Activated CD4-positive, alpha-beta memory T cell treated with anti-CD3 and anti-CD28 coated beads, Interleukin-2, amount 10 ng/mL, durations not matched to agents 7 days and 5 days (primary cell): ENCODE measurements at places on chromosomes 6 and 20. TPM values are rescaled to one million over a fixed set of nuclear protein-coding genes. Genes with fewer than 3 reads are reported as not detected.

DNA sequence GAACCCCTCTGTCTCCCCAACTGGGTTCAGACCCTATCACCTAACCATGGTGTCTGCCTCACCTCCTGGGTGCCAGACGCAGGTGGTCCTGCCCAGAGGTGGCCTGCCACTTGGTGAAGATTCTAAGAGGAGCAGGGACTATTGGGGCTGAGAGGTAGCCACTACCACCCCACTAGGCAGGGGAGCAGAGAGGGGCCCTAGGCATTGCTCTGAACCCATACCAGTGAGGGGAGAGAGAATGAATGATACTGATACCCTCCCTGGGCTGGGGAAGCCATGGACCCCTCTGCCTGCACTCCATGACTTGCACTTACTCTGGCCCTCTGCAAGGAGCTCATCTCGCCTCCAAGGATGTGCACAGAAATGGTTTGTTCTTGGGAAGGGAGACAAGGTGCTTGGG lies 31.7 kb upstream of the SPDEF start:
- H3K36me3 ChIP-seq = peaks cover 9% of the 10 kb centered on the region
- H3K4me3 ChIP-seq = no peak overlapping the region
- peaks cover 6% of the 10 kb centered on the region for H3K4me1 ChIP-seq
- no peak for DNase-seq
- no peak overlapping the region for H3K27ac ChIP-seq

DNA sequence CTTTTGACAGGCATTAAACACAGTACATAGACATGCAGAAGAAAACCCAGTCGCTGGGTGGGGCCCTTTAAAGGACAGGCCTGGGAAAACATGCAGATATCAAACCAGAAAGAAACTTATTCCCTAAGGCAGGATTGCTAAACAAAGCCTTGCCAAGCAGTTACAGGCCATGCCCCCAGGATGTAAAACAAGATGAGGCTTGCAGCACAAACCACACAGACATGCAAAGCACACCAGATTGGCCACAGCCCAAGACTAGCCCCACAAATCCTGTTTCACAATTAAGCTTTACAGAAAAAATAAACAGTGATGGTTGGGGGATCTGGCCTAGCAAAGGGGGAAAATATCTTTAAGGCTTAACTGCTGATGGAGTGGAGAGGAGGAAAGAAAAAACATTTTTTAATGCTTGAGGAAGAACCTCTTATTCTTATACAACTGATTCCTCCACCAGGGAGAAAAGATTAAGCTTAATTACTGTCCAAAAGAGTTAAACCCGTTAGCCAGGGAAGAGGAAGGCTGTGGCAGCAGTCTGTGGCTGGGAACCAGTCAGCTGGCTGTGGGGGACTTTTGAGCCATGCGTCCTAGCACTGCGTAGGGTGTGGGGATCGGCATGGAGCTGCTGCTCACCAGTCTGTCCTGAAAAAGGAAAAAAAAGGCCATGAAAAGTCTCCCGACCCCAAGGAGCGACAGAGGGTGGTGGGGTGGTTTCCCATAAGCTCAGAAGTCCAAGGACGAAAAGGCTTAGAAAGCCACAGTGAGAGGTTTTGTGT lies 28.4 kb downstream of the COL19A1 start:
- H3K36me3 ChIP-seq = no peaks in the 10 kb centered on the region
- H3K4me1 ChIP-seq = peaks cover 2% of the 10 kb centered on the region
- no peak overlapping the region for H3K4me3 ChIP-seq
- no peaks in the 10 kb centered on the region for H3K27me3 ChIP-seq
- H3K27ac ChIP-seq = no peak overlapping the region

The TP53TG5 gene
- not detected for total RNA-seq

DNA sequence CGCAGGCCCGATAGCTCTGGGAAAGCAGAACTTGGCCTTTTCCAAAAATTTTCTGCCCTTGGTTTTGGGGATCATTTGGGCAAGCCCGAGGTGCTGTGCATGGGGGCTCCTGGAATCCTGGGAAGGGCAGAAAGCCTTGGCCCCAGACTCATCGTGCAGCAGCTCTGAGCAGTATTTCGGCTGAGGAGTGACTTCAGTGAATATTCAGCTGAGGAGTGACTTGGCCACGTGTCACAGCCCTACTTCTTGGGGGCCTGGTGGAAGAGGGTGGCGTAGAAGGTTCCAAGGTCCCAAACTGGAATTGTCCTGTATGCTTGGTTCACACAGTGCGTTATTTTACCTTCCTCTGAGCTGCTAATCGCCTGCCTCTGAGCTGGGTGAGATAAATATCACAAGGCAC lies 1.1 kb upstream of the BMP2 start:
- no peaks in the 10 kb centered on the region for H3K36me3 ChIP-seq
- DNase-seq = no peak
- H3K27me3 ChIP-seq = peaks cover 30% of the 10 kb centered on the region
- H3K27ac ChIP-seq = no peak overlapping the region

The GGTLC1 gene
- total RNA-seq = not detected

The TSBP1 gene
- total RNA-seq = not detected

DNA sequence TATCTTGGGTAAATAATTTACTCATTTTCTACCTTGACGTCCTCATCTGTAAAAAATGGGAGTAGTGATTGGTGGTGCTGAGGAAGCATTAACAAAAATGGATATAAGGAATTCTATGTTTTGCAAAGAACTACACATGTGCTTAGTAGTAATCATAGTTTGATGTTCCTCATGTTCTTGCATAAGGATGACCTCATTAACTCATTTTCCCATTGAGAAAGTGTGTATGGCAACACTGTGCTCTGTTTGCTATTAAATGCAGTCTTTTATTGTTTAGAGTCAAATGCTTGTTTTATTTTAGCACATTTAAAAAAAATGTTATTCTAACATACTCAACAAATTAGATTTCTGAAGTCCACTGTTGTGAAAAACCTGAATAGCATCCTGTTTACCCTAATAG lies 211.2 kb upstream of the RSPO3 start:
- no peaks in the 10 kb centered on the region for H3K36me3 ChIP-seq
- no peak for DNase-seq
- H3K4me1 ChIP-seq = no peaks in the 10 kb centered on the region

DNA sequence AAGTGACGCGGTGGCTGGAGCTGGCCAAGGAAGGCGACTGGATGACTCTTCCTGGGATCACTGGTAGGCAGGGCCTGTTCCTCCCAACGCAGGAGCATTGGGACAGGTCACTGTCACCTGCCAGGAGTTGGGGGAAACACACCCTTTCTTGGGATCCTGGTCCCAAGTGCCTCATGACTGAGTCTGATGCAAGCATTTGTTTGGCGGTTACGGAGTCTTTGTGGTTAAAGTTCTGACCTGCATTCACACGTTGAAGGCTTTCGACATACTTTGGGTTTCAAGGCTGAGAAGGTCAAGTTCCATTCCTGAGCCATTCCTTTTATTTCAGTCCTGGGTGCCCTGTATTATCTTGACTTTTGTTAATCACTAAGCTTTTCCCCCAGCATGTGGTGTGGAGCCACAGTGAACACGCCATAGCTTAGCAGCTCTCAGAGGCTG lies 6.0 kb downstream of the PNLDC1 start:
- no peaks in the 10 kb centered on the region for H3K36me3 ChIP-seq
- no peak overlapping the region for H3K4me3 ChIP-seq
- no peak overlapping the region for H3K27ac ChIP-seq
- no peaks in the 10 kb centered on the region for H3K27me3 ChIP-seq
- no peak for DNase-seq
- peaks cover 3% of the 10 kb centered on the region for H3K4me1 ChIP-seq

- H3K4me1 ChIP-seq = no peaks in the 10 kb centered on the region
- H3K27ac ChIP-seq = no peak overlapping the region
- no peaks in the 10 kb centered on the region for H3K27me3 ChIP-seq
- DNase-seq = no peak
- H3K4me3 ChIP-seq = no peak overlapping the region
- H3K36me3 ChIP-seq = no peaks in the 10 kb centered on the region
Observed at GRCh38 chr6:82989736-82990290, 75.8 kb downstream of the UBE3D start.

DNA sequence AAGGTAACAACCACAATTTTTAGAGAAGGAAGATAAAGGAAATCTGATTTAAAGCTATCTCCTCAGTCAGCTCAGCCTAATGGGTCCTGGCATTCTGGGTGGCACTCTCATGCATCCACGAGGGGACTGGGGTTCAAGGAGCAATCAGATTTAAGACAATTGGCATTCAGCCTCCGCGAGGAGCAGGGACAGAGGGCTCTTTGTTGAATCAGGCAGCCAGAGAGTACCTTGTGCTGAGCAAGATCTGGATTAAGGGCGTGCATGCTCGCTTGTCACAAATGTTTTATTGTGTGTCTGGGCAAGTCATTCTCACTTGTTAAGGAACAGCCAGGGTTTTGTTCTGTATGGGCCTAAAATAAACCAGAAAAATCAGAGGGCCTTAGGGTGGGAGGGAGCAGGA lies 475.3 kb upstream of the NRSN1 start:
- H3K27me3 ChIP-seq = no peaks in the 10 kb centered on the region
- no peak for DNase-seq
- no peaks in the 10 kb centered on the region for H3K4me1 ChIP-seq
- no peak overlapping the region for H3K4me3 ChIP-seq

- DNase-seq = no peak
- H3K4me1 ChIP-seq = peaks cover 12% of the 10 kb centered on the region
- H3K27ac ChIP-seq = no peak overlapping the region
Observed at GRCh38 chr6:11974089-11974488, 38.0 kb upstream of the HIVEP1 start.

GRCh38 chr6:44386929-44387345 lies 569 bp upstream of the CDC5L start:
- H3K4me1 ChIP-seq = peaks cover 41% of the 10 kb centered on the region
- peak overlapping the region; percentile 97 for H3K27ac ChIP-seq
- H3K27me3 ChIP-seq = peaks cover 7% of the 10 kb centered on the region
